ENCODE measurements at places on chromosomes 12 and 14.

GRCh38 chr14:97408937-97409815 is 612.0 kb downstream of the VRK1 start:
- H3K27ac ChIP-seq: no peak overlapping the region
- no peak overlapping the region for H3K4me3 ChIP-seq
- DNase-seq: no peak
- H3K36me3 ChIP-seq: no peaks in the 10 kb centered on the region
- H3K4me1 ChIP-seq: no peaks in the 10 kb centered on the region

DNA sequence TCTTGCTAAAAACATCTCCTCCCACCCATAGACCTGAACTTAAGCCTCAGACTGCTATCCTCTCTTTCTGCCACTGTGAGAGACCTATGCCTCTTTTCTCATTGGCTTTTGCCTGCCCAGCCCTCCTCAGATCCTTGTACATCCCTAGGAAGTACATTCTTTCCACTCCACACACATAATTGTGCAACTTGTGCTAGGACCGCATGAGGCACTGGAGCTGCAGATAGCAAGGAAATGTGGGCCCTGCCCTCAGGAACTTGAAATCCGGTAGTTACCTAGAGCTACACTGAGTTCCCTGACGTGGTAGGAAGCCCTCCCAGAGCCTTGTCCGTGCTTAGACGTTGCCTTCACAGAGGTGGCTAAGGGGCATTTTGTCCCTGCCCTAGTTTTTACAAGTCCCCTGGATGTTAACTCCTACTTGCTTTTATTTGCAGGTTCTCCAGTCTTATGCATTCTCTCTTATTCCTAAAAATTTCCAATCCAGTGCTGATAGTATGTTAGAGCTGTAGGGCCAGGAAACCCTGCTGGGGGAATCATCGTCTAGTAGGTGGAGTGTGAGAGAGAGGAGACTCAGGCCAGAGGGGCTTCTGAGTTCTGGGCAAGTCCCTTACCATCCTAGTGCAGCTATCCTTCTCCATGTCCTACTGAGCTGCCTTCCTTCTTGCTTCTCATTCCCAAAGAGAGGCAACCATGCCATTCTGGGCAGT is 41.3 kb downstream of the NTF3 start:
- DNase-seq: no peak
- no peak overlapping the region for H3K27ac ChIP-seq
- H3K36me3 ChIP-seq: no peaks in the 10 kb centered on the region

DNA sequence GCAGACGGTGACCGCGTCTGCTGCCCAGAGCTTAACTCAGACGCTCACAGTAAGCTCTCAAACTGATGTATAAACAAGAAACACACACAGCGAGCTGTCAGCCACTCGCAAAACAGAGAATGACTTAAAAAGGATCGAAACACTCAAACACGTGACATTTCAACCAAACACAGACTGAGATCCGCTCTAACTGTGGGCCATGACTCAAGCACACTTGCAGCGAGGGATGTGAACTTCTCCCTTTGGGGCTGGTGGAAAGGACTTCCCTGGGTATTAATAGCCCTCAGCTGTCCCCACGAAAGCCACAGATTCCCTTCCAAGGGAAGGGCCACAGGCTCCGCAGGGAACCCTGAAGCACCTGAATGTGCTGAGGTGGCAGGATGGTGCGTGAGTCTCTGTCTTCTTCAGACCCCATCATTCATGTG is 29.1 kb downstream of the CCDC88C start:
- H3K27me3 ChIP-seq: no peaks in the 10 kb centered on the region
- H3K36me3 ChIP-seq: no peaks in the 10 kb centered on the region
- H3K4me3 ChIP-seq: no peak overlapping the region
- DNase-seq: no peak
- H3K4me1 ChIP-seq: peaks cover 6% of the 10 kb centered on the region
- no peak overlapping the region for H3K27ac ChIP-seq

DNA sequence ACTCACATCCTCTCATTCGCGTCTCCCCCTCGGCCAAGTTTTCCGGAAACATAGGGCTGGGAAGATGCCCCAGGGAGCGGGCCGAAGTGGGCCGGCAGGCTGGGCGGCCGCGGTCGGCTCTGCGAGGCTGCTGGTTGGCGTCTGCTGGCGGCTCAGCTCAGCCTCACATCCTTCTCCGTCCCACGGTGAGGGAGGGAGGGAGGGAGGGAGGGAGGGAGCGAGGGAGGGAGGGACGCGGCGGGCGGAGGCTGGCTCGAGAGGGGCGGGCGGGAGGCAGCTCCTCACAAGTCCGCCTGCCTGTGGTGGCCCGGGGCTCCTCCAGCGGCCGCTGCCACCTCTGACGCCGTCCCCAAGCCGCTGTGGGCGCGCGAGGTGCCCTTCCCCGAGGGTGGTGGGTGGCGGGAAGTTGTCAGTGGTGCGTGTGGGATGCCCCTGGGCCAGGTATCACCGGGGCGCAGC is 93.8 kb downstream of the RFLNA start:
- H3K36me3 ChIP-seq: peaks cover 13% of the 10 kb centered on the region
- peak; percentile 79 for DNase-seq
- peaks cover 75% of the 10 kb centered on the region for H3K4me1 ChIP-seq
- no peaks in the 10 kb centered on the region for H3K27me3 ChIP-seq
- H3K4me3 ChIP-seq: peak overlapping the region; percentile 90
- peak overlapping the region; percentile 91 for H3K27ac ChIP-seq

DNA sequence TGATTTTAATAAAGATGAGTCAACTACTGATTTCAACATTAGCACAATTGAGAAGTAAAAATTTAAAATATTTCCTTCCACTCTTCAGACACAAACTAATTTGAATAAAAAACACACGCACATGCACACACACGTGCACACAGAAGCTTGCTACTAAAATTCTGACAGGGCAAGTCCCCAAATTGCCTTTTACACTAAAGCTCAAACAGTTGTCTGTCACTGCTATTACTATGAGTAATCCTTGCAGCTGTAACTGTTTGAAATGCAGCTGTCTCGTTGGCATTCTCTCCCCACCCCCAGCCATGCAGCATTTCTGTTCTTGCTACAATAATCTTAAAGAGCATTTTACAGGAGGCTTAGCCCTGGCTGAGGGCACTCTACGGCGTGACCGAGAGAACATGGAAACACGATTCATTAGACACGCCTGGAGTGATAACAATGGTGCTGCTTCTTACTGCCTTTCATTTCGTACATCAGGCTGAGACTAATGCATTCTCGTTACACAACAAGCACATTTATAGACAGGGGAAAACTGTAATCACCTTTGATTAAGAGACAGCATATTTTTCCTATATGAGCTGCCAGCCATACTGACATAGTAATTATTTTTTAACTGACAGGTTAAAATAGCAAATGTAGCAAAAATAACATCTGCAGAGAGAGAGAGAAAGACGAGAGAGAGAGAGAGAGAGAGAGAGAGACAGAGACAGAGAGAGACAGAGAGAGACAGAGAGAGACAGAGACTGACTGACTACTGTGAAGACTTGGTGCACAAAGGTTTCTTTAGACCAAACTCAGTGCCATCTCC is 153.8 kb downstream of the MED13L start:
- peak overlapping the region; percentile 61 for H3K4me3 ChIP-seq
- H3K27ac ChIP-seq: peak overlapping the region; percentile 29
- DNase-seq: peak; percentile 76
- peaks cover 44% of the 10 kb centered on the region for H3K4me1 ChIP-seq
- H3K36me3 ChIP-seq: no peaks in the 10 kb centered on the region

DNA sequence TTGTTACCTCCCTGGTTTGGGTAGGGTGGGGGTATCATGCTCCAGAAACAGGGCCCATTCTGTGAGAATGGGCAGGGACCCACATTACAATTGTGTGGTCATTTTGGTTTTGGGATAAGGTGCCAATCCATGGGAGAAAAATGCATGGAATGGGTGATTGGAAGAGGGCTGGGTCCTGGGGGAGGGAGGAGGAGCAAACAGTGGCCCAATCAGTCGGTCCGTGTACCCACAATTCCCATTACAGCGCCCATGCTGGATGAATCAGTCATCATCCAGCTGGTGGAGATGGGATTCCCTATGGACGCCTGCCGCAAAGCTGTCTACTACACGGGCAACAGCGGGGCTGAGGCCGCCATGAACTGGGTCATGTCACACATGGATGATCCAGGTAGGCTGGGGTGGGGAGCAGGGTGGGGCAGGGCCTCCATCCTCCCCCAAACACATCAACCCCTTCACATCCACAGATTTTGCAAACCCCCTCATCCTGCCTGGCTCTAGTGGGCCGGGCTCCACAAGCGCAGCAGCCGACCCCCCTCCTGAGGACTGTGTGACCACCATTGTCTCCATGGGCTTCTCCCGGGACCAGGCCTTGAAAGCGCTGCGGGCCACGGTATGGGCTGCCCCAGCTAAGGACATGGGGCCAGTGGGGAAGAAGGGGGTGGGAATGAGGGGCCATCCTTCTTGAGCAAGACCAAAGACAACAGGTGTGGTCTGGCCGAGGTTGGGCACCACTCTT is 3.6 kb upstream of the TPI1 start:
- DNase-seq: no peak
- H3K27ac ChIP-seq: no peak overlapping the region
- H3K4me3 ChIP-seq: no peak overlapping the region
- H3K4me1 ChIP-seq: peaks cover 9% of the 10 kb centered on the region

GRCh38 chr14:24840204-24840893 is 206.4 kb upstream of the GZMB start:
- no peaks in the 10 kb centered on the region for H3K36me3 ChIP-seq
- no peak for DNase-seq
- H3K27me3 ChIP-seq: no peaks in the 10 kb centered on the region
- no peak overlapping the region for H3K27ac ChIP-seq
- H3K4me3 ChIP-seq: no peak overlapping the region

- H3K4me3 ChIP-seq: no peak overlapping the region
- no peak overlapping the region for H3K27ac ChIP-seq
- H3K4me1 ChIP-seq: peaks cover 6% of the 10 kb centered on the region
- DNase-seq: no peak
- no peaks in the 10 kb centered on the region for H3K36me3 ChIP-seq
These were observed 739.0 kb upstream of the TBX3 start for GRCh38 chr12:115422845-115423545.

GRCh38 chr12:128644664-128645296 is 179.0 kb downstream of the SLC15A4 start:
- peaks cover 22% of the 10 kb centered on the region for H3K27me3 ChIP-seq
- no peaks in the 10 kb centered on the region for H3K4me1 ChIP-seq
- DNase-seq: peak; percentile 45
- no peak overlapping the region for H3K4me3 ChIP-seq
- no peaks in the 10 kb centered on the region for H3K36me3 ChIP-seq
- H3K27ac ChIP-seq: no peak overlapping the region

GRCh38 chr12:65596514-65597091 is 227.7 kb upstream of the HMGA2 start:
- no peak overlapping the region for H3K4me3 ChIP-seq
- H3K36me3 ChIP-seq: no peaks in the 10 kb centered on the region
- no peaks in the 10 kb centered on the region for H3K27me3 ChIP-seq

GRCh38 chr14:48275301-48275700 is 599.9 kb upstream of the MDGA2 start:
- H3K27ac ChIP-seq: no peak overlapping the region
- no peak for DNase-seq
- no peaks in the 10 kb centered on the region for H3K27me3 ChIP-seq
- H3K4me3 ChIP-seq: no peak overlapping the region
- H3K4me1 ChIP-seq: no peaks in the 10 kb centered on the region
- H3K36me3 ChIP-seq: no peaks in the 10 kb centered on the region

GRCh38 chr12:88805692-88806091 is 225.4 kb upstream of the KITLG start:
- no peak overlapping the region for H3K27ac ChIP-seq
- no peak for DNase-seq
- H3K36me3 ChIP-seq: no peaks in the 10 kb centered on the region
- H3K27me3 ChIP-seq: no peaks in the 10 kb centered on the region
- H3K4me1 ChIP-seq: no peaks in the 10 kb centered on the region

- H3K27me3 ChIP-seq: no peaks in the 10 kb centered on the region
- peaks cover 14% of the 10 kb centered on the region for H3K36me3 ChIP-seq
- H3K4me3 ChIP-seq: no peak overlapping the region
- DNase-seq: peak; percentile 98
- peaks cover 64% of the 10 kb centered on the region for H3K4me1 ChIP-seq
These were observed 54.7 kb downstream of the ATG14 start for GRCh38 chr14:55356913-55357312.

- H3K27ac ChIP-seq: no peak overlapping the region
- H3K4me3 ChIP-seq: no peak overlapping the region
- no peak for DNase-seq
- peaks cover 21% of the 10 kb centered on the region for H3K36me3 ChIP-seq
- peaks cover 6% of the 10 kb centered on the region for H3K4me1 ChIP-seq
- H3K27me3 ChIP-seq: no peaks in the 10 kb centered on the region
These were observed 5.1 kb downstream of the COX14 start for GRCh38 chr12:50117057-50117622.

DNA sequence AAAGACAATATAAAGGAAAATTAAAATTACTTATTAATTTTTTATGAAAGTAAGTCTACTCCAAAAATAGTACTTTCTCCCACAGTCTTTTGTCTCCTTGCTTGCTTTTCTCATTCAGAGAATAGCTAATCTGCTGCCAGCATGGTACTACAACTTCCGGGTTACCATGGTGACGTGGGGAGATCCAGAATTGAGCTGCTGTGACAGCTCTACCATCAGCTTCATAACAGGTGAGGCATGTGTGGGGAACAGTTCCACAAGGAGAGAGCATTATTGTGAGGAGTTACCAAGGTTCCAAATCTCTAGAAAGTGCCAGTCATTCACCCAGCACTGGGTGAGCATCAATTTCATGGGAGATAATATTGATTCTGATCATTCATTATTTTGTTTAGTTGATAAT is 197.8 kb downstream of the PTPRO start:
- H3K27ac ChIP-seq: no peak overlapping the region
- H3K36me3 ChIP-seq: no peaks in the 10 kb centered on the region
- peaks cover 8% of the 10 kb centered on the region for H3K27me3 ChIP-seq

GRCh38 chr12:99136516-99136915 is 491.4 kb downstream of the APAF1 start:
- no peaks in the 10 kb centered on the region for H3K4me1 ChIP-seq
- H3K36me3 ChIP-seq: no peaks in the 10 kb centered on the region
- no peak overlapping the region for H3K27ac ChIP-seq
- H3K4me3 ChIP-seq: no peak overlapping the region

DNA sequence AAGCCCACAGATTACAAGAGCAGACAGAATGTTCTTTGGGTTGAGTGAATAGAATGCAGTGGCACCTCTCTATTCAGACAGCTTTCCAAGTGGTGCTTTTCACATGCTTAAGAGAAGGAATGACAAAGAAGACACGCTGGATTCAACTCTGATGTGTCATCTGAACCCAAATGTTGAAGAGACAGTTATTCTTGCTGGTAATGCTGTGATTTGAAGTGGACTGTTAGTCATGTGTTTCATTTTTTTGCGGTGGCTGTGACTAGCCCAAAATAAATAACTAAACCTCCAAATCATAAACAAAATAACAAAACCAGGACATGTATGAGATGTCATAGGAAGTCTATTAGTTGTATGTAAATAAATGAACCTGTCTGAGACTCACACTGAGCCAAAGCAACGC is 391.8 kb upstream of the PRICKLE1 start:
- H3K27ac ChIP-seq: 0 out of 2 replicates have a peak overlapping the region, but pooled peaks have one; percentile 15
- peaks cover 24% of the 10 kb centered on the region for H3K4me1 ChIP-seq
- H3K36me3 ChIP-seq: no peaks in the 10 kb centered on the region
- DNase-seq: peak; percentile 80
- no peak overlapping the region for H3K4me3 ChIP-seq

GRCh38 chr12:19836056-19836455 is 396.8 kb downstream of the AEBP2 start:
- no peak overlapping the region for H3K4me3 ChIP-seq
- no peaks in the 10 kb centered on the region for H3K27me3 ChIP-seq
- no peak for DNase-seq
- H3K4me1 ChIP-seq: no peaks in the 10 kb centered on the region
- H3K27ac ChIP-seq: no peak overlapping the region
